ENCODE measurements at places on chromosomes 11 and 22. TPM values are rescaled to one million over a fixed set of nuclear protein-coding genes. Genes with fewer than 3 reads are reported as not detected.

SOX10 gene
- not detected for total RNA-seq

DNA sequence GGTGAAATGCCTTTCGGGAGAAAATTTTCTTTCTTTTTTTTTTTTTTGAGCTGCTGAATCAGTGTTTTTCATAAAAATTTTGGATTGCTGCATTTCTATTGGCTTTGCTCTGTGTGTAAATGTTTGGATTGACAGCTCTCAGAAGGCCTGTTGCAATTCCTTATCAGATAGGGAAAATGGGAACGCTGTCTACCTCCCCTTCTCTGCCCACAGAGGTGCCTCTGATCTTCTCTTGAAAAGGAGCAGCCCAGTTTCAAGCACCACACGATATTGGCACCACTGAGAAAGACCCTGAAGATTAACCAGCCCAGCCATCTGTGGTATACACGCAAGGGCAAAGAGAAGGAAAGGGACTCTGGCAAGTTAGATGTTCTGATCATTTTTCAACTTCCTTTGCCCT lies 1272.2 kb downstream of the LRRC4C start:
- no peak for DNase-seq

DNA sequence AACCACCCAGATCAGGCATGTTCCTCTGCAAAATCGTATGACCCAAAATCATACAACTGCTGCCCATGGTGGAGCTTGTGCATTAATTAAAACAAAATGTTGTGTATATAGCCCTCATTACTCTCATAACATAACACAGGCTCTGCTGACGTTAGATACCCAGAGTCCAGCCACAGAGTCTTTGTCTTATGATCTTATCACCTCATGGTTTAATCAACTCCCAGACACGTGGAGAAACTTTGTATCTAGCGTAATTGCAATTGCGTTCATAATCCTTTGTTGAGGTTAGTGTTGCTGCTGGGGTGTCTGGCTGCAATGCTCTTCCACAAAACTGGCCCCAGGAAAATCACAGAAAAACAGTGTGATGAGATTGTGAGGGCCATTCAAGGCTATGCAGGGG lies 5.0 kb upstream of the APOL1 start:
- DNase-seq, result no peak

DNA sequence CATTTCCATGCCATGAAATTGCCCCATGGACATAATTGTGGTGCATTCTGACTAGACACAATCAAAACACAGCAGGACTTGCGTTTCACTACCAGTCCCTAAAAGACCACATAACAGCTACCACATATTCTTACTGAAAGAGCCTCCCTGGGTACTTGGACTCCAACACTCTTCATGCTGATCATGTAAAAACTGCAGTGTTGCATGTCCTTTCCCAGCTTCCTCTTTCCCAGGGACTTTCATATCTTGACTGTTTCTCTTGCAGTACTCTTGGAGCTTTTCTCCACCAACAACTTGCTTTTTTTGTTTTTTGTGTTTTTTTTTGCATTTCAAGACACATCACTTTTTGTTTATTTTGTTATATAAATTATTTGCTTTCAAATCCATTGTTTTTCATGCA lies 22.9 kb downstream of the MS4A6E start:
- no peak for DNase-seq
